ENCODE measurements at places on chromosomes 13 and 19. TPM values are rescaled to one million over a fixed set of nuclear protein-coding genes. Genes with fewer than 3 reads are reported as not detected.

DNA sequence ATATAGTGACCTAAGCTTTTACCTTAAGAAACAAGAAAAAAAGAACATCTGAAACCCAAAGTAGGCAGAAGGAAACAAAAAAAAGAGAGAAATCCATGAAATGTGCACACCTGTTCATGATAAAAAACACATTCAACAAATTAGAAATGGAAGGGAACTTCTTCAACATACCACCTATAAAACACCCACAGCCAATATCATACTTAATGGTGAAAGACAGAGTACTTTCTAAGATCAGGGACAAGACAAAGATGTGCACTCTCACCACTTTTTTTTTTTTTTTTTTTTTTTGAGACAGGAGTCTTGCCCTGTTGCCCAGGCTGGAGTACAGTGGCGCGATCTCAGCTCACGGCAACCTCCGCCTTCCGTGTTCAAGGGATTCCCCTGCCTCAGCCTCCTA is 29.2 kb downstream of the ZNF45 start:
- peaks cover 4% of the 10 kb centered on the region for H3K4me1 ChIP-seq
- H3K36me3 ChIP-seq, result no peaks in the 10 kb centered on the region
- H3K27ac ChIP-seq, result no peak overlapping the region
- no peaks in the 10 kb centered on the region for H3K27me3 ChIP-seq
- H3K4me3 ChIP-seq, result no peak overlapping the region
- DNase-seq, result no peak

GRCh38 chr13:68588623-68589022 is 1358.5 kb upstream of the PCDH9 start:
- no peaks in the 10 kb centered on the region for H3K27me3 ChIP-seq
- H3K27ac ChIP-seq, result no peak overlapping the region
- no peak overlapping the region for H3K4me3 ChIP-seq
- no peak for DNase-seq
- no peaks in the 10 kb centered on the region for H3K4me1 ChIP-seq

DNA sequence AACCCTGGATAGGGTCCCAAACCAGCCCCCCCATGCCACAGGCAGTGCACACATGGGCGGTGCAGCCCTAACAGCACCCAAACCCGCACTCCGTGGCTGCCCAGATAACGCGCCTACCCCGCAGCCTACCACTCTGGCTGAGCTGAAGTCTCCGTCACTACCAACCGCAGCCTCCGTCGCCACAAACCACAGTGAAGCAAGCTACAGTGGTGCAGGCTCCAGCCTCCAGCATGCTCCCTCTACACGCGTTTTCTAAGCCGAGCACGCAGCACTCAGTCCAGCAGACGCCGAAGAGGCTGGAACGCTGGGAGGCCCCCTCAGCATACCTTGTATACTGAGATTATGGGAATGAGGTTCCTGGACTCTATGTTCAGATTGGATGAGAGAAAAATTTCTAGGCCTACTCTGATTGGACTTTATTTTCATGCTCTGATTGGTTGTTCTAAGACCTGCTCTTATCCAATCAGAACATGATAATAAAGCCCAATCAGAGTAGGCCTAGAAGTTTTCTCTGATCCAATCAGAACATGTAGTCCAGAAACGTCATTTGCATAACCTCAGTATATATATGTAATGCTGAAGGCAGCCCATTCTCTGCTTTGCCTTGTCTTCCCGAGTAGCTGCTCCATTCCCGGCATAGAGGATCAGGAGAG is 56.7 kb upstream of the C1QTNF9B start:
- H3K4me1 ChIP-seq, result no peaks in the 10 kb centered on the region
- no peak overlapping the region for H3K4me3 ChIP-seq
- no peak for DNase-seq
- no peak overlapping the region for H3K27ac ChIP-seq
- no peaks in the 10 kb centered on the region for H3K36me3 ChIP-seq

DNA sequence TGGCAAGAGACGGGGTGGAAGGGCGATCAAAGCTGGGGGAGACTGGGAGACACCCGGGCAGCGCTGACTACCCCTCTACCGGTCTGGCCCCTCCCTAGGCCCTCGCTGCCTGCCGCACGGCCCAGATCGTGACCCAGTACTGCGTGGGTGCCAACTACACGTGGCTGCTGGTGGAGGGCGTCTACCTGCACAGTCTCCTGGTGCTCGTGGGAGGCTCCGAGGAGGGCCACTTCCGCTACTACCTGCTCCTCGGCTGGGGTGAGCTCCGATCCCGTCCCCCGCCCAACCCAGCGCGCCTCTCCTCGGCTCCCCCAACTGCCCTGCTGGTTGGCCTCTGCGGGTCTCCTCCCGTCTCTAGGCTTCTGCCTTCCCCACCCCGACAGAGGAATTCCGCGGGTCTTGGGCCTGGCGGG is 8.8 kb downstream of the GIPR start:
- no peak overlapping the region for H3K4me3 ChIP-seq
- peaks cover 15% of the 10 kb centered on the region for H3K4me1 ChIP-seq
- DNase-seq, result no peak
- H3K27me3 ChIP-seq, result peaks cover 64% of the 10 kb centered on the region
- no peaks in the 10 kb centered on the region for H3K36me3 ChIP-seq

- DNase-seq, result peak; percentile 97
- H3K36me3 ChIP-seq, result peaks cover 2% of the 10 kb centered on the region
- peaks cover 2% of the 10 kb centered on the region for H3K4me1 ChIP-seq
- peak overlapping the region; percentile 63 for H3K27ac ChIP-seq
- H3K27me3 ChIP-seq, result no peaks in the 10 kb centered on the region
- no peak overlapping the region for H3K4me3 ChIP-seq
Observed at GRCh38 chr13:41694545-41695301, 237.4 kb downstream of the RGCC start.

DNA sequence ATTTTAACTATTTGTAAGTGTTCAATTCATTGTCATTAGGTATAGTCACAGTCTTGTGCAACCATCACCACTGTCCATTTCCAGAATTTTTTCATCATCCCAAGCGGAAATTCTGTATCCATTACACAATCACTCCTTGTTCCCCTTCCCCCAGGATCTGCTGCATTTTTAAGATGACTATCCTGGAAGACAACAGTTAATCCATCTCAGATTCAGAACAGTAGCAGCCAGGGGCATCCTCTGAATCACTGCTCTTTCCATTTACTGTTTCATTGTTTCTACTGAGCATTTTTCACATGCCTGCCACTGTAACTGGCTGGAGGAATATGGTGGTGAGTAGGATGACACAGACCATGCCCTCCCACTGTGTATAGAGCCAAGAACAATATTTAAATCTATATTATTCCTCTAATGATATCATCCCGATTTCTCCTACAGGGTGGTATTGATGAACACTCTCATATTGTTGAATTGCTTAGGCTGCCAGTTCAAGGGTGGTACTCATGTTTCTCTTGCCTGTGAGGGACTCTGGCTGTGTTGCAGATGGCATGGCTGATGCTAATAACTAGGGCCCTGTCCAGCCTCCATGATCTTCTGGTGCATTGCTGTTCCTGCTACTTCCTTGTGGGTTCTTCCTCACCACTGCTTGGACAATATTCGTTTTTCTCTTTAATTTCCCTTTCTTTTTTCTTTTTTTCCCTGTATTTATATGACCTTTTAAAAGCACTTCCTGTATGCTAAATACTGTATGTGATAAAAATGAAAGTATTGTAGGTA is 59.0 kb downstream of the WDFY2 start:
- H3K4me3 ChIP-seq, result no peak overlapping the region
- no peaks in the 10 kb centered on the region for H3K36me3 ChIP-seq
- H3K4me1 ChIP-seq, result peaks cover 4% of the 10 kb centered on the region
- no peaks in the 10 kb centered on the region for H3K27me3 ChIP-seq
- no peak for DNase-seq

DNA sequence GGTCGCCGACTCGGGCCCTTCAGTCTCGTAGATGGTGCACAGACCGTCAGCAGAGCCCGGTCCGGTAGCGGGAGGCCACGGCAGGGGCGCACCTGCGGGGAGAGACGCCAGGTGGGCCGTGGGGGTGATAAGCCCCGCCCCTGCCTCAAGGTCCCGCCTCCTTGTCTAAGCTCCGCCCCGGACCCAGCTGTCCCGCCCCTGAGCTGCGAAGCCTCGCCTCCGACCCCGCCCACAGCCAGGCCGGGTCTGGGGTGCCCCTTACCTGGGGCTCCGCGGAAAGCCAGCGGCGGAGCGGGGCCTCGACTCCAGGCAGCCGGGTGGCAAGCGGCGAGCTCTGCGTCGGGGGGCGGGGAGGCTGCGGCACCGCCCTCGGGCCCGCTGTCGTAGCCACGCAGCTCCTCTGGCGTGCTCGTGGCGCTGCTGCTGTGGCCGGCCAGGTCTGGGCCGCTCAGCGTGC is 4.7 kb downstream of the PRR36 start:
- no peaks in the 10 kb centered on the region for H3K36me3 ChIP-seq
- no peak overlapping the region for H3K27ac ChIP-seq
- peaks cover 33% of the 10 kb centered on the region for H3K4me1 ChIP-seq
- H3K27me3 ChIP-seq, result peaks cover 66% of the 10 kb centered on the region
- peak; percentile 70 for DNase-seq

- H3K27ac ChIP-seq, result no peak overlapping the region
- peaks cover 22% of the 10 kb centered on the region for H3K4me1 ChIP-seq
- no peak for DNase-seq
- H3K27me3 ChIP-seq, result no peaks in the 10 kb centered on the region
Observed at GRCh38 chr19:3622224-3622623, 4.4 kb downstream of the CACTIN start.

- H3K27me3 ChIP-seq, result no peaks in the 10 kb centered on the region
- no peak overlapping the region for H3K27ac ChIP-seq
- no peaks in the 10 kb centered on the region for H3K36me3 ChIP-seq
Observed at GRCh38 chr13:84239032-84239431, 356.8 kb upstream of the SLITRK1 start.

DNA sequence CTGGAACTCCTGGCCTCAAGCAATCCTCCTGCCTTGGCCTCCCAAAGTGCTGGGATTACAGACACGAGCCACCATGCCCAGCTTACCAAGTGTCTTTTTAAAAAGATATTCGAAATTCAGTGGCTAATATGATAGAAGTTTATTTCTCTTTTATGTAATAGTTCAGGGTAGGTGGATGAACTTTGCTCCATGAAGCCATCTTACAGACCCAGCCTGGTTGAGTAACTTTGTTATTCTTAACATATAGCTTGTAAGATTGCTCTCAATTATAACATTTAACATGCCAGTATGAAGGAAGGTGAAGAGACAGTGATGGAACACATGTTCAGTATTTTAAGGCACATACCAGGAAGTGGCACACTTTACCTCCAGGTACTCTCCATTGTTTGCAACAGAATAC is 42.4 kb downstream of the ZIC2 start:
- no peaks in the 10 kb centered on the region for H3K36me3 ChIP-seq
- no peaks in the 10 kb centered on the region for H3K27me3 ChIP-seq
- no peak overlapping the region for H3K4me3 ChIP-seq
- DNase-seq, result no peak

- H3K27me3 ChIP-seq, result no peaks in the 10 kb centered on the region
- H3K4me3 ChIP-seq, result no peak overlapping the region
- H3K4me1 ChIP-seq, result no peaks in the 10 kb centered on the region
- H3K36me3 ChIP-seq, result no peaks in the 10 kb centered on the region
- no peak for DNase-seq
- no peak overlapping the region for H3K27ac ChIP-seq
Observed at GRCh38 chr13:24407844-24408243, 98.5 kb downstream of the C1QTNF9 start.

GRCh38 chr13:109673477-109673876 is 112.9 kb downstream of the IRS2 start:
- H3K27me3 ChIP-seq, result no peaks in the 10 kb centered on the region
- H3K27ac ChIP-seq, result no peak overlapping the region
- H3K4me3 ChIP-seq, result no peak overlapping the region

- no peak overlapping the region for H3K27ac ChIP-seq
- no peaks in the 10 kb centered on the region for H3K4me1 ChIP-seq
- DNase-seq, result no peak
- no peak overlapping the region for H3K4me3 ChIP-seq
- no peaks in the 10 kb centered on the region for H3K27me3 ChIP-seq
- no peaks in the 10 kb centered on the region for H3K36me3 ChIP-seq
Observed at GRCh38 chr13:66128201-66128600, 1101.9 kb downstream of the PCDH9 start.

DNA sequence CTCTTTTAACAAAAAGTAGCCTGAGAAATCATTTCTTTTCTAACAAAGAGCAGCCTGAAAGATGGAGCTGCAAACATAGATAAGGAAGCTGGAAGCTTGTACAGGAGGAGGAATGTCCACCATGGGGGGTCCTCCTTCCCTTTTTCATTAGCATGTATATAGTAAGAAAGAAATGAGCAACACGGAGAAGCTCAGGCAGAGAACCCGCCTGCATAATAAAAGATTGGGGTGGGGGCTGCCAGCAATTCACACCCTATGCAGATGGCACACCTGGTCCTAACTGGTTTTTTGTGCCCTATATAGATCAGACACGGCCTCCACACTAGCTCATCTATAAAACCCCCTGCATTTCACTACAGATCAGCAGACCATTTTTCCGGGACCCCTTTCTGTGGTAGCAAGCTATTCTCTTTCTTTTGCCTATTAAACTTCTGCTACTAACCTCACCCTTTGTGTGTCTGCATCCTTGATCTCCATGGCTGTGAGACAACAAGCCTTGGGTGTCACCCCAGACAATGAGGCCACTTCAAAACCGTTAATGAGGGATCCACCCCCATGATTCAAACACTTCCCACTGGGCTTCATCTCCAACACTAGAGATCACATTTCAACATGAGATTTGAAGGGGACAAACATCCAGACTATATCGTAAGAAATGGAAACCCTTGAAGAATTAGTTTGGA is 167.5 kb upstream of the FREM2 start:
- no peaks in the 10 kb centered on the region for H3K36me3 ChIP-seq
- no peaks in the 10 kb centered on the region for H3K4me1 ChIP-seq
- no peak overlapping the region for H3K4me3 ChIP-seq
- no peaks in the 10 kb centered on the region for H3K27me3 ChIP-seq

GRCh38 chr19:2021453-2022140 is 6.1 kb upstream of the BTBD2 start:
- H3K4me1 ChIP-seq, result peaks cover 5% of the 10 kb centered on the region
- H3K27me3 ChIP-seq, result no peaks in the 10 kb centered on the region
- no peak overlapping the region for H3K4me3 ChIP-seq
- DNase-seq, result no peak
- H3K27ac ChIP-seq, result no peak overlapping the region
- no peaks in the 10 kb centered on the region for H3K36me3 ChIP-seq

DNA sequence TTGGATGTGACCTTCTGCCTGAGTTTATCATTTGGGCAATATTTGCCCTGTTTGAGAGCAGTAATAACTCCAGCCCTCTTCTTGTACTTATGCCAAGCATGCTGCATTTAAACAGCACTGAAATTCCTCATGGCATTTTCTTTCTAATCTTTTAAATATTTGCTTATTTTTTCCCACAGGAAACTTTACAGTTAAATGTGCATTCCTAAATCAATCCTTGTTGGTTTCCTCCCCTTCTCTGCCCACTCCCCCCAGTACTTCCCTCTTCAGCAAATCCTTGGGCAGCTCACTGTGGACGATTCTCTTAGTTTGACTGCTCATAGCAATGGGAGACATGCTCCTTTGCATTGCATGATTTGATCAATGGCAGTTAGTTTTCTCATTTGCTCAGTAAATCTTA is 68.7 kb downstream of the RAP2A start:
- H3K4me1 ChIP-seq, result peaks cover 10% of the 10 kb centered on the region
- no peaks in the 10 kb centered on the region for H3K36me3 ChIP-seq
- peak overlapping the region; percentile 54 for H3K27ac ChIP-seq

- no peak overlapping the region for H3K4me3 ChIP-seq
- DNase-seq, result no peak
- H3K27ac ChIP-seq, result no peak overlapping the region
- H3K27me3 ChIP-seq, result no peaks in the 10 kb centered on the region
- H3K36me3 ChIP-seq, result no peaks in the 10 kb centered on the region
Observed at GRCh38 chr19:12047868-12048267, 4.9 kb downstream of the ZNF878 start.

Gene SGCG
- 68.0 TPM for total RNA-seq

Gene ZNF723
- not detected for total RNA-seq

Gene CRLF1
- 35.0 TPM for total RNA-seq

Gene CLIP3
- total RNA-seq, result 2.9 TPM

Gene BST2
- total RNA-seq, result 4.7 TPM

Gene MAST1
- total RNA-seq, result 0.09 TPM

Gene ATP4B
- not detected for total RNA-seq

Measured in muscle of leg (tissue), 16 donors.